ENCODE measurements at places on chromosomes 3 and 15. TPM values are rescaled to one million over a fixed set of nuclear protein-coding genes. Genes with fewer than 3 reads are reported as not detected.

The ATP6V1A gene
- 29.3 TPM for total RNA-seq

- no peaks in the 10 kb centered on the region for H3K36me3 ChIP-seq
- no peak overlapping the region for H3K27ac ChIP-seq
- peaks cover 5% of the 10 kb centered on the region for H3K4me1 ChIP-seq
- no peaks in the 10 kb centered on the region for H3K27me3 ChIP-seq
Observed at GRCh38 chr3:123749711-123750110, 134.4 kb downstream of the MYLK start.

DNA sequence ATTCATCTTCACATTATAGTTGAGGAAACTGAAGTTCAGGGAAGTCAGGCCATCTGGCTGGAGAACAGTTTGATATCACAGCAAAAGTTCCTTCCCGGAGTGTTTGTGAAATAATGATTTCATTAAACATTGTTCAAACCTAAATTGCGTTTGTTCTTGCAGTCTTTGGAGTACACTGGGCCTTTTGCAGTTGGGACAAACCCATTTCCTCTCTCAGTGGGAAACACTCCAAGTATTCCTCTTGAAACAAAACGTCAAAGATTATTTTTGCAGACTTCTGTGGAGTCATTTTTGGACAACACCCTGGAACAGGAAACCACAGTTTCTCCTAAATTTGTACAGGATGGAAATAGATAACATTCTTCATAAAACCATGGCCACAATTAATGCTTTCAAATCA is 287.5 kb downstream of the PTPRG start:
- no peaks in the 10 kb centered on the region for H3K27me3 ChIP-seq
- no peak overlapping the region for H3K27ac ChIP-seq
- peaks cover 7% of the 10 kb centered on the region for H3K4me1 ChIP-seq
- H3K36me3 ChIP-seq = no peaks in the 10 kb centered on the region
- DNase-seq = no peak
- no peak overlapping the region for H3K4me3 ChIP-seq

DNA sequence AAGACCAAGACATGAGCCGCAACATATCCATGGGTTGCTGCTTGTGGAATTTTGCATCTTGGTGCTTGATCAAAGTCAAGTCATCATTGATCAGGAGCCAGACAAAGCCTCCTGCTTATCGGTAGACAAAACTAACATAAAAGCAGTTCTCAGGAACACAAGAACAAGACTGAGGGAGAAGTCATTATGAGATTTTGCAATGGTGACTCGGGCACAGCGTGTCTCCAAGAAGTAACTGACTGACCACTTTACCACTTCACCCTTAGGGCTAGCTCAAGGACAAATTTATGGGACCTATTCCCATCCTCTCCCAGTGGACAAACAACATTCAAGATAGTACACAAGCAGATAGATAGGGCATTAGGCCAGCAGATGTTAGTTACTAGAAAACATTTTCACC is 68.1 kb upstream of the LIMD1 start:
- no peak for DNase-seq
- no peaks in the 10 kb centered on the region for H3K27me3 ChIP-seq
- no peak overlapping the region for H3K4me3 ChIP-seq

GRCh38 chr3:129052675-129053074 is 7.9 kb upstream of the GP9 start:
- H3K4me1 ChIP-seq = peaks cover 35% of the 10 kb centered on the region
- H3K4me3 ChIP-seq = no peak overlapping the region
- DNase-seq = peak; percentile 74

DNA sequence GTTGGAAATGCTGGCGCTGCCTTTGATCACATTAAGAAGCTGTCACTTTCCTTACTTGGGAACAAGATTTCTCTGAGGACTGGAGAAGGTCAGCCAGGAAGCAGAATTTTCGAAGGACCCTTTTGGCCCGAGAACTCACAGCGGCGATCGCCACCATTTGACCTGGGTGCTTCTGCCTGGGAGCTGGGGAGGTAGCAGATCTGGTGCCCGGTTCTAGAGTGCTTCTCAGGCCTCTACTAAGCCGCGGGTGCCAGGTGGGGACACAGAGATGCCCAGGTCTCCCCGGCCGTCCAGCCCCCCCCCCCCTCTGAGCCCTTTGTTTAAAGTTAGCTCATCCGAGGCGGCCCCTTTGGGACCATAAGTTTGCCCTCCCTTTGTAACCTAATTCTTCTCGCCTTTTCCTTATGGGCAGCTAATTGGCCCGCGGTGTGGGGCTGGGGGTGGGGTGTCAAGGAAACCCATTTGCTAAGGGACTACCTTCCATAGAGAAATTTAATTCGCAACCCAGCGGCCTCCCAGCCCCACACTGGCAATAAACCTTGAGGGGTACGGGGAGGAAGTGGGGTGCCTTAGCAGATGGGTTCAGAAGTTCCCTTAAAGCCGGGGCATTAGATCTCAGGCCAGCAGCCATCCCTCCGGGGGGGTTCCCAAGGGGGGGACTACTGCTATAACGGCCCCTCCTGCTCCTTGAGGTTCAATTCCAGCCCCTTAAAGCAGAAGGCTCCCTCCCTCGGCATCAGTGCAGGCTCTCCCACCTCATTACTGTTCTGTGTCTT is 1.9 kb downstream of the GATA2 start:
- DNase-seq = peak; percentile 60
- H3K27ac ChIP-seq = peak overlapping the region; percentile 95
- no peaks in the 10 kb centered on the region for H3K36me3 ChIP-seq
- H3K27me3 ChIP-seq = no peaks in the 10 kb centered on the region

The GOLGA6L1 gene
- not detected for total RNA-seq

DNA sequence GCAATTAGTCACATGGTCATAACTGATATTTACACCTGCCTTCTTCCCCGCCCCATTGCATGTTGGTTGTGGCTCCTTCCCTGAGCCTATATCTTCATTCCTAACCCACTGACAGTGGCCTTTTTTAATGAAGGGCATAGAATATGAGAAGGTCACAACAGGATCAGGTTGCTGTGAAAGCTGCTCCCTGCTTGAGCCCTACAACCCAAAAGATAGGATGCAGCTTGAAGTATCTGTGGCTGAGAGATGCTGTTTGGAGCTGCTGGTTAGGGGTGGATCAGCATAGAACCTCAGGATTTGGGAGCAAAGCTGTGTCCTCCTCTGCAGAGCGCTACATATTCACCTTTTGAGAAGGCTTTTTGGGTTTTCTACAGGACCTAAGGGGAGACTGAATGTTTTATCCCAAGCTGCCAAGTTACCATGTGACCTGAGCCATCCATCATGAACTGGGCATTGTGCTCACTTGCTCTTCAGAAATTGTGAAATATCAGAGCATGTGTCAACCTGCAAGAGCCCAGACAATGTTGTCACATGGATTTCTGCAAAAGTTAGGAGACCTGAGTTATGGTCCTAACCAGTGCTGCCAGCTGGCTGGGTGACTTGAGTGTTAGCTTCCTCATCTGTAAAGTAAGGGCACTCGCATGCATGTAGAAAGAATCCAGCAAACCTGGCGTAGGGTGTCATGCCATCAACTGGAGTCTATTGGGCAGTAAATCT is 49.8 kb upstream of the ARL8B start:
- H3K4me3 ChIP-seq = no peak overlapping the region
- no peaks in the 10 kb centered on the region for H3K4me1 ChIP-seq
- DNase-seq = no peak

DNA sequence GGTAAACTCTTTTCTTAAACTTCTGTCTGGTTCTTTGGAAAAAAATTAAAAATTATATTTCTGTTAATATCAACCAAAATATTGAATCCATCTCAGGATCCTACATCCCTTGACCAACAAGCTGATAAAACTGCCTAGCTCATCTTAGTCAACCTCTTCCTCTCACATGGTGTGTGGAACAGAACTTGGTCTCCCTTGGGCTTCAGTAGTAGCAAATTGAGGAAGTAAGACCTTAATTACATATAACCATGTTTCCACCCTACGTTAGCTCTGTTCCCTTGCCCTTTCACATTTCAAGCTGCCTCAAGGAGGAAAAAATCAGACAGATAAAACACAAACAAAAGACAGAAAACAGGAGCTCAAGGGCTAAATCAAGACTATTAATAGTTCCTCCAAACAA is 116.4 kb downstream of the GREM1 start:
- no peak for DNase-seq
- no peaks in the 10 kb centered on the region for H3K27me3 ChIP-seq
- H3K4me1 ChIP-seq = no peaks in the 10 kb centered on the region

The UBAP1L gene
- total RNA-seq = 2.4 TPM

DNA sequence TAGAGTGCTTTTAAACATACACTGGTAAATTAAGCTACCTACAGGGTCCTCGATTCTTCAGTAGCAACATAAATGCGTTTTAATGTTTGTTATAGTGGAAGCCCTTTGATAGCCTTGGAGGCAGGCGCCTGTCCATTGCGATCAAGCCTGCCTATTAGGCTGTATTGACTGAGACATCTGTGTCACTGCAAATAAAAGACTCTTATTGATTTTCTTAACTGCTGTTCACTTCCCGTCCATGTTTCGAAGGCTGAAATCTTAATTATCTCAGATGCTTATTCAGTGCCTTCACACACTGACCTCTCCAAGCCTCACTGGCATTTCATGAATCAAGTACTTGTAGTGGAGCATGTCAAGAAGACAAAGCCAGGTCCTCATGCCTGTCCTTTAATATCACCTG is 51.1 kb downstream of the MAP2K5 start:
- no peaks in the 10 kb centered on the region for H3K36me3 ChIP-seq
- H3K27me3 ChIP-seq = no peaks in the 10 kb centered on the region
- no peak for DNase-seq
- no peaks in the 10 kb centered on the region for H3K4me1 ChIP-seq

DNA sequence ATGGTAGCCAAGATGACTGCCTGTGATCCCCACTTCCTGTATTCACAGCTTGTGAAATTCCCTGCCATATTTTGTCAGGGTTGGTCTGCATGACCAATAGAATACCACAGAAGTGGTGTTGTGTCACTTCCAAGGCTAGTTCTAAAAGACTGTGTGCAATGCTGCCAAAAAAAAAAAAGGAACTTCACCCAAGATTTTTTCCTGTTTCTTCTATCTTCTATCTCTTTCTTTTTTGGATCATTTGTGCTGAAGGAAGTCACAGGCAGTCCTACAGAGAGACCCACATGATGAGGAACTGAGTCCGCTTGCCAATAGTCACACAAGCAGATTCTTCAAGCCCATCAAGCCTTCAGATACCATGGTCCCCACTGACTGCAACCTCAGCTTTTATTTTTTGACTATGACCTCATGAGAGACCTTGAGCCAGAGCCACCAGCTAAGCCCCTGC is 18.1 kb upstream of the RAF1 start:
- no peaks in the 10 kb centered on the region for H3K36me3 ChIP-seq
- peak overlapping the region; percentile 57 for H3K27ac ChIP-seq
- H3K27me3 ChIP-seq = no peaks in the 10 kb centered on the region
- DNase-seq = no peak
- H3K4me1 ChIP-seq = no peaks in the 10 kb centered on the region
- no peak overlapping the region for H3K4me3 ChIP-seq

- H3K36me3 ChIP-seq = no peaks in the 10 kb centered on the region
- no peak overlapping the region for H3K4me3 ChIP-seq
- no peaks in the 10 kb centered on the region for H3K27me3 ChIP-seq
- peaks cover 24% of the 10 kb centered on the region for H3K4me1 ChIP-seq
- peak overlapping the region; percentile 41 for H3K27ac ChIP-seq
- DNase-seq = peak; percentile 51
Observed at GRCh38 chr3:122305818-122306621, 19.0 kb upstream of the CSTA start.

DNA sequence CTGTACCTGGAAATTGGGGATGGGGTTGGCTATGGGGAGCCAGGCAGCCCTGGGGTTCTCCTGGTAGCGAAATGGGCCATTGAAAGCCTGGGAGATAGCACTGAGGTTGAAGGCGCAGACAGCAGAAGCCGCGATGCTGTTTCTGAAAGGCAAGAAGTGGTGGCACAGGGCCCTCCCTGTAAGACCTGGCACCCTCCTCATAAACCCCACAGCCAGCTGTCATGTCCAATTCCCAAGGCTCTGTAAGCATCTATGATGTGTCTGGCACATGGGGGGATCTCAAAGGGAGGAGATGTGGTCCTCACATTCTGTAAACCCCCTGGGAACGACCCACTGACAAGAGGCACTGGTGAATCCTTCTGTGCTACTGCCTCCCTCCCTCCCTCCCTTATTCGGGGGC is 104.0 kb downstream of the SEMA5B start:
- no peak overlapping the region for H3K27ac ChIP-seq
- no peak overlapping the region for H3K4me3 ChIP-seq
- H3K36me3 ChIP-seq = no peaks in the 10 kb centered on the region
- no peaks in the 10 kb centered on the region for H3K4me1 ChIP-seq

- DNase-seq = peak; percentile 85
- H3K4me1 ChIP-seq = no peaks in the 10 kb centered on the region
- no peak overlapping the region for H3K4me3 ChIP-seq
- H3K27ac ChIP-seq = no peak overlapping the region
- H3K27me3 ChIP-seq = no peaks in the 10 kb centered on the region
Observed at GRCh38 chr3:131543714-131544113, 40.9 kb upstream of the MRPL3 start.

DNA sequence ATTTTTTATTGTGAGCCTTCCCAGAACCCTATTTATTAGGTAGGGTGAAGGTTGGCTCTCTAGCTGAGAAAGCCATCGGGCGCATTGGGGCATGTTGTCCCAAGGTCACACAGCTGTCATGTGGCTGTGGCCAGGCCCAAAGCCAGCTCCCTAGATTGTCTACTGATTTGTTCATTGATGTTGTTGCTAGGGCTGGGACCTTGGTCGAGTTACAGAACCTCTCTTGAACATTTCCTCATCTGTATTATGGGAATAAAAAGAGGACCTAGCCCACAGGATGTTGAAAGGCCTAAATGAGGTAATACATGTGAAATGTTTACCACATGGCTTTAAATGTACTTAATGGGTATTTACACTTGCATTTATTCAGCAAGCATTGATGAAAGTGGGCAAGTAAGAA is 252.5 kb downstream of the SUCLG2 start:
- H3K4me1 ChIP-seq = peaks cover 5% of the 10 kb centered on the region
- H3K27me3 ChIP-seq = no peaks in the 10 kb centered on the region
- no peak overlapping the region for H3K4me3 ChIP-seq

GRCh38 chr3:162892921-162893793 is 1396.5 kb downstream of the OTOL1 start:
- H3K27ac ChIP-seq = no peak overlapping the region
- H3K36me3 ChIP-seq = no peaks in the 10 kb centered on the region
- DNase-seq = no peak
- H3K4me3 ChIP-seq = no peak overlapping the region

The CCNB2 gene
- total RNA-seq = 0.41 TPM

- no peaks in the 10 kb centered on the region for H3K36me3 ChIP-seq
- H3K4me1 ChIP-seq = peaks cover 21% of the 10 kb centered on the region
- H3K27ac ChIP-seq = peak overlapping the region; percentile 98
- H3K27me3 ChIP-seq = no peaks in the 10 kb centered on the region
Observed at GRCh38 chr15:68819495-68820294, 1.0 kb downstream of the ANP32A start.

The TIMMDC1 gene
- 38.9 TPM for total RNA-seq

- no peaks in the 10 kb centered on the region for H3K4me1 ChIP-seq
- H3K4me3 ChIP-seq = no peak overlapping the region
- no peaks in the 10 kb centered on the region for H3K27me3 ChIP-seq
- no peak for DNase-seq
Observed at GRCh38 chr3:190768891-190769290, 93.6 kb downstream of the GMNC start.

- H3K4me3 ChIP-seq = peak overlapping the region; percentile 54
- H3K4me1 ChIP-seq = no peaks in the 10 kb centered on the region
- peak overlapping the region; percentile 36 for H3K27ac ChIP-seq
- H3K36me3 ChIP-seq = no peaks in the 10 kb centered on the region
- H3K27me3 ChIP-seq = no peaks in the 10 kb centered on the region
Observed at GRCh38 chr3:113532698-113533533, 561 bp downstream of the SIDT1 start.

- no peak overlapping the region for H3K4me3 ChIP-seq
- no peaks in the 10 kb centered on the region for H3K27me3 ChIP-seq
- no peak overlapping the region for H3K27ac ChIP-seq
- no peak for DNase-seq
Observed at GRCh38 chr15:25801586-25802284, 61.4 kb downstream of the ATP10A start.

Measured in pancreas (tissue), 10 donors.